SW 1271 (cell line): ENCODE measurements at places on chromosomes 4 and X.

DNA sequence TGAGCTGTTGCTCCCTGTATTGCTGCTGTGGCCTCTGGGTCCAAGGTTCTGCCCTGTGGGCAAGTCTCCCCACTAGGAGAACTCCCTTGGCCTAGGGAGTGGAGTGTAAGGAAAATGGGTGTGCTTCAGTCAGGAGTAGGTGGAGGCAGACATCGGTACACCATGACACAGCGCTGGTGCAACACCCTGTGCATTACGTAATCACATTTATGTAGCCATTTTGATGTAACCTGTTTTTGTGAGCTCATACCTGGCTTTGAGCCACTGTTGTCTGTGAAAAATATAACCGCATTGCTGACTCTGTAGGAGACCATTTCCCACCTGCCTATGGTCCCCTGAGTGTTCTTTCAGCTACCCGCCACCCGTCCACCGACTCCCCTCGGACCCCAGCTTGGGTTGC is 700.5 kb upstream of the AGA start:
- DNase-seq = no peak

GRCh38 chr4:20248155-20248558 is 3.5 kb upstream of the SLIT2 start:
- DNase-seq = no peak

DNA sequence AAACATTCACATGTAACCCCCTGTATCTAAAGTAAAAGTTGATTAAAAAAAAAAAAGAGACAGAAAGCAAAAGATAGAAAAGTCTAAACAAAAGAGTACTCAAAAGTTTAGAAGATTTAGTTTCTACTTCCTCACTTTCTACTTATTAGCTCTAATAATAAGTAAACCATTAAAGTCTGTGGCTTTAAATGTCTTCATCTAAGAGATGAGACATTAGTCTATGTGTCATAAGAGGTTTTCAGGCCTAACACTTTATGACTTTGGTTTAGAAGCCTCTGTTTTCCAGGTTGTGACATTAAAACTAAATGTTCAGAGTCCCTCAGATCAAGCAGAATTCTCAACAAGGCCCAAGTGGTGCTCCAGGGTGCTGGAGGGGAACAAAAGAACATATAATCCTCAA is 42.2 kb upstream of the GUCY1A1 start:
- DNase-seq = no peak

DNA sequence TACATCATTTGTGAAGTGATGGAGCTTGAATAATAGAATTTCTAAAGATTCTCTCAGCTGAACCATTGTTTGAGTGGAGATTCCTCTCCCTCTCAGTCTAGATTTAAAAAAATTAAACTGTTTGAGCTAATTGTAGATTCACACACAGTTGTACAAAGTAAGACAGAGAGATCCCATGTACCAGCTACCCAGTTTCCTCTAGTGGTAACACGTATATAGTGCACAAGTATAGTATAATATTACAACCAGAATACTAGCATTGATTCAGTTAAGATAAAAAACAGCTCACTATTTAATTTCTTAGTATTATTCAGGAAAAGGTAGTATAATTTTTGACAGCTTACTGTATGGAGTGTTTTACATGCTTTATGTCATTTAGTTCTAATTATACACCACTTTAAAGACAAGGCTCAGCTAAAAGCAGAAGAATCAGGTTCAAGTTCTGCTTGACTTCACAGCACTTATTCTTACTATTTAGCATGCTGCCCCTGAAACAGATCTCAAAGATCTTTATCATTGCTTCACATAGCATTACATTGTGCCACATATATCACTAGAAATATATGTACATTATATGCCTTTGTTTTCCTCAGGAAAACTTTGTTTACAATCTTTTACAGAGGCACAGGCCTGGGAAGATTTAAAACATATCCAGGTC is 136.1 kb downstream of the SNCA start:
- DNase-seq = no peak

- DNase-seq = no peak
Observed at GRCh38 chrX:18426004-18426320, 554 bp downstream of the CDKL5 start.

- no peak for DNase-seq
Observed at GRCh38 chr4:177508662-177509061, 66.4 kb upstream of the AGA start.

- DNase-seq = no peak
Observed at GRCh38 chr4:602559-602942, 22.8 kb upstream of the PDE6B start.

- no peak for DNase-seq
Observed at GRCh38 chr4:150673793-150674192, 91.8 kb downstream of the MAB21L2 start.

DNA sequence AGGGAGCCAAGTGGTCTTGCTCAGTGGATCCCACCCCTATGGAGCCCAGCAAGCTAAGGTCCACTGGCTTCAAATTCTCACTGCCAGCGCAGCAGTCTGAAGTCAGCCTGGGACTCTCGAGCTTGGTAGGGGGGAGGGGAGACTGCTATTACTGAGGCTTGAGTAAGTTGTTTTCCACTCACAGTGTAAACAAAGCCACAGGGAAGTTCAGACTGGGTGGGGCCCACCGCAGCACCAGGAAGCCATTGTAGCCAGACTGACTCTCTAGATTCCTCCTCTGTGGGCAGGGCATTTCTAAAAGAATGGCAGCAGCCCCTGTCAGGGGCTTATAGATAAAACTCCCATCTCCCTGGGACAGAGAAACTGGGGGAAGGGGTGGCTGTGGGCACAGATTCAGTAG is 721.0 kb upstream of the NDST4 start:
- DNase-seq = no peak

DNA sequence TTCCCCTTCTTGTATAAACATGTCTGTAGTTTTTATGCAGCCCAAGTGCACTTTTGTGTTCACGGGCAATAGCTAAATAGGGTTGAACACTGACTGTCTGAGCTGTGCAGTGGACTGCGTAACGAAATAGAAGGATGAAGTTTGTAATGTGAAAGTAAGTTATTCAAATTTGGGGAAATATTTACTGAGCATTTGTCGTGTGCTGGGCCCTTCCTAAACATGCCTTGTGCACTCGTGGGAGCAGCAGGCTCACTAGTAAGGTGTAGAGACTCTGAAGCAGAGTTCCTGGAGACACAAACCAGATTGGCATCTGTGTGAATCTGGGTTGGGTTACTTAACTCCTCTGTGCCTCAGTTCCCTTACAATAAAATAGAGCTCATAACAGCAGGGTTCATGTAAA is 51.7 kb upstream of the C1QTNF7 start:
- DNase-seq = no peak
